ENCODE measurements at places on chromosomes 7 and 10.

- DNase-seq = no peak
- H3K27me3 ChIP-seq = no peaks in the 10 kb centered on the region
- H3K4me3 ChIP-seq = no peak overlapping the region
- no peaks in the 10 kb centered on the region for H3K4me1 ChIP-seq
- H3K36me3 ChIP-seq = no peaks in the 10 kb centered on the region
Observed at GRCh38 chr7:84701524-84702306, 485.1 kb downstream of the SEMA3D start.

DNA sequence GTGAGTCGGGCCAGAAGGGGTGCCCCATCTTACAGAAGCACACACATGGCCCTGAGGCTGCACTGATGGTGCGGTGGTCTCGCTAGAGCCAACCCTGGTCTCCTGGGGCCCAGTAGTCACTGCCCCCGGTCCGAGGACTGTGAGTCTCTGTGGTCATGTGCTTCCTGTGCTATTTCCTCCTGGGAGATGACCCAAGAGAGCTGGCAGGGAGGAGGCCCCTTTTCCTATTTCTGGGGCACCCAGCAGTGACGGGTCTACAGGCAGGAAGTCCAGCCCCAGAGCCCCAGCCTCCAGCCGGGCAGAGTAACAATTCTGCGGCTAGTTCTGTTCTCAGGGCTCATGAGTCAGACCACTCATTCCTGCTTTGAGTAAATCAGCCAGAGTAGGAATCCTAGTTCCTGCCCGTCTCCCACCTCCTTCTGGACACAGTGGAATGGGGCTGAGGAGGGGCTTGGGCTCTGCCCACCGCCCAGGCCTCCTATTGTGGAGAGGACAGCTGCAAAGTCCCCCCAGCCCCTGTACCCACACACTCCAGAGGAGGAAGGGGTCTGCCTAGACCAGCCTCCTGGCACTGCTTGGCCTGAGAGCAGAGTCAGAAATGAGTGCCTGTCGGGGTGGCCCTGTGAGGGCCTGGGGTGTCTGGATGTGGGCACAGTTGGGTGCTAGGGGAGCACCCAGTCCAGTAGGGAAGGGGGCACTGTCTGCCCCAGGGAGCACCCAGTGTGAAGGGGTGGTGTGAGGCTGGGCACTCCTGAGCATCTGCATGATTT is 80.5 kb upstream of the PPIF start:
- peaks cover 37% of the 10 kb centered on the region for H3K4me1 ChIP-seq
- H3K27ac ChIP-seq = peak overlapping the region; percentile 63
- H3K27me3 ChIP-seq = no peaks in the 10 kb centered on the region
- no peak overlapping the region for H3K4me3 ChIP-seq

GRCh38 chr7:40646717-40647116 is 511.9 kb downstream of the SUGCT start:
- H3K4me1 ChIP-seq = peaks cover 5% of the 10 kb centered on the region
- DNase-seq = no peak
- H3K27ac ChIP-seq = no peak overlapping the region
- peaks cover 2% of the 10 kb centered on the region for H3K27me3 ChIP-seq
- H3K36me3 ChIP-seq = no peaks in the 10 kb centered on the region
- H3K4me3 ChIP-seq = no peak overlapping the region

DNA sequence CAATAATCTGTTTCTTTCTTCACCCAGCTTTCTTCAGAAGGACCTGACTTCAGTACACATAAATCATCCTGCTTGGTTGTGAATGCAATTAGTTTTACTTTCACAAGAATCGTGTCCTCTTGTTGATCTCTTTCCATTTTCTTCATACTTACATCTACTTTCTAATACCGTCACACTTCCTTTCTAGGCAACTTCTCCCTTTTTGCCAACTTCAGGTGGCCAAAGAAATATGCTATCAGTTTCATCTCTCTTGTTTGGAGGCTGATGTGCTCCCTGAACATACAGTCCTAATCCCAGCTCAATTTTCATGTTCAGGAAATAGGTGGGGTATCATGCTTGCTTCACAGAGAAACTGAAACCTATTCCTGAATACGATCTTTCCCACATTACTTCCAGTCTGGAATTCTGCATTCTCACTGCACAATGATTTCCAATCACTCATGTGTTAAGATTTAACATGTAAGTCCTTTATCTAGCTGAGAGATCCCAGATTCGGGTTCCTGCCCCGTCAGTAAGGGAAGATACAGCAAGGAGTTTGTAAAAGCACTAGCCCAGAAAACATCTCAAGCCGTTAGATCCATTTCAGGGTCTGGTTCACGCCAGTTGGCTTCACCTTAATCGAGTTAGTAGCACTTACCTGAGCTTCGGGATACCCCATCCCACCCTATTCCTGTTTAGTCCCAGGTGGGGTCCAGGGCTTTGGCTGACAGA is 994 bp downstream of the SLC25A28 start:
- peak overlapping the region; percentile 82 for H3K27ac ChIP-seq
- H3K27me3 ChIP-seq = no peaks in the 10 kb centered on the region
- DNase-seq = peak; percentile 75
- H3K36me3 ChIP-seq = peaks cover 24% of the 10 kb centered on the region
- H3K4me3 ChIP-seq = peak overlapping the region; percentile 90
- H3K4me1 ChIP-seq = peaks cover 42% of the 10 kb centered on the region

GRCh38 chr7:2795906-2796305 is 48.2 kb downstream of the GNA12 start:
- no peak overlapping the region for H3K27ac ChIP-seq
- peaks cover 17% of the 10 kb centered on the region for H3K36me3 ChIP-seq
- peaks cover 16% of the 10 kb centered on the region for H3K4me1 ChIP-seq
- DNase-seq = no peak
- no peak overlapping the region for H3K4me3 ChIP-seq

- no peak for DNase-seq
- H3K27ac ChIP-seq = no peak overlapping the region
- no peaks in the 10 kb centered on the region for H3K4me1 ChIP-seq
- peaks cover 14% of the 10 kb centered on the region for H3K27me3 ChIP-seq
- no peak overlapping the region for H3K4me3 ChIP-seq
Observed at GRCh38 chr10:636016-636730, 53.3 kb downstream of the DIP2C start.

GRCh38 chr10:31646519-31646918 is 282.1 kb downstream of the ARHGAP12 start:
- DNase-seq = no peak
- no peaks in the 10 kb centered on the region for H3K36me3 ChIP-seq
- H3K27me3 ChIP-seq = peaks cover 7% of the 10 kb centered on the region
- H3K27ac ChIP-seq = no peak overlapping the region
- H3K4me1 ChIP-seq = no peaks in the 10 kb centered on the region

DNA sequence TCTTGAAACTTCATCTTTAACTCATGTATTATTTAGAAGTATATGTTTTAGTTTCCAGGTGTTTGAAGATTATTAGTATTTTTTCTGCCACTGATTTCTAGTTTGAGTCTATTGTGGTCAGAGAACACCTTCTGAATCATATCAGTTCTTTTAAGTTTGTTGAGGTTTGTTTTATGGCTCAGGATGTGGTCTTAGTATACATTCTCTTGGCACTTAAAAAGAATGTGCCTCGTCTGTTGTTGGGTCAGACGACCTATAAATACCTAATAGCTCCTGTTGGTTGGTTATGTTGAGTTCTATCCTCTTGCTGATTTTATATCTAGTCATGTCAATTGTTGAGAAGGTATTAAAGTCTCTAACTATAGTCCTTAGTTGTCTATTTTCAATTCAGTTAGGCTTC is 15.9 kb downstream of the TDRD1 start:
- H3K4me1 ChIP-seq = peaks cover 6% of the 10 kb centered on the region
- no peak overlapping the region for H3K4me3 ChIP-seq
- peaks cover 45% of the 10 kb centered on the region for H3K27me3 ChIP-seq
- DNase-seq = no peak
- H3K36me3 ChIP-seq = no peaks in the 10 kb centered on the region

- DNase-seq = no peak
- peaks cover 14% of the 10 kb centered on the region for H3K36me3 ChIP-seq
- H3K4me3 ChIP-seq = no peak overlapping the region
- no peaks in the 10 kb centered on the region for H3K27me3 ChIP-seq
Observed at GRCh38 chr10:90906596-90906995, 14.3 kb downstream of the ANKRD1 start.

DNA sequence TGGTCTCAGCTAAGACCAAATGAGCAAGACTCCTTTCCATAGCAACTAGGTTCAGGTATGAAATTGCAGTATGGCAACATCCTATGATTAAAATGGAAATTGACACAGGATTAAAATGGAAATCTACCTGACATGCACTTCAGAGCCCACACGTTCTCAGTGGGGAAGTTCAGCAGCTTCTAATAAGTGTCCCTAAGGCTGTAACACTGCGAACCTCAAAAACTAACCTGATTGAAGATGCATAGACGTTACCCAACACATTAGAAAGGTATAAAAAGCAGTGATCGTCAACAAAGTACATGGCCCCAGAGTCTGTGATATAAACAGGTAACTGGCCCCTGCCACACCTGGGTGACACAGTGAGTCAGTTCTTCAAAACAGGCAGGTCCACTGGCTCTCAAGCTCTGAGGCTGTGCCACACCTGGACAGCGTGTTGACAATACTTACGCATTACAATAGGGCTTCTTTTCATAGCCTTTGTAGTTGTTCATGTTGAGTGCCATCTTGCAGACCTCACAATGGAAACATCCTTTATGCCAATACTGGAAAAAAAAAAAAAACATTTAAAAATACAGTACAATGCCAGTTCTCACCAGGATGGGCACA is 274.9 kb upstream of the NEBL start:
- H3K27ac ChIP-seq = no peak overlapping the region
- no peak overlapping the region for H3K4me3 ChIP-seq
- DNase-seq = no peak

- no peaks in the 10 kb centered on the region for H3K36me3 ChIP-seq
- H3K4me3 ChIP-seq = no peak overlapping the region
- no peak overlapping the region for H3K27ac ChIP-seq
- DNase-seq = no peak
- no peaks in the 10 kb centered on the region for H3K27me3 ChIP-seq
Observed at GRCh38 chr7:95951531-95951930, 179.2 kb downstream of the DYNC1I1 start.

- H3K27ac ChIP-seq = no peak overlapping the region
- peaks cover 22% of the 10 kb centered on the region for H3K4me1 ChIP-seq
- no peak for DNase-seq
- H3K4me3 ChIP-seq = no peak overlapping the region
- H3K36me3 ChIP-seq = peaks cover 53% of the 10 kb centered on the region
Observed at GRCh38 chr7:127979728-127980126, 51.5 kb downstream of the LRRC4 start.

- no peaks in the 10 kb centered on the region for H3K4me1 ChIP-seq
- H3K4me3 ChIP-seq = no peak overlapping the region
- H3K36me3 ChIP-seq = no peaks in the 10 kb centered on the region
- DNase-seq = no peak
- no peaks in the 10 kb centered on the region for H3K27me3 ChIP-seq
Observed at GRCh38 chr7:16512097-16512496, 14.5 kb upstream of the LRRC72 start.

GRCh38 chr10:110006358-110007160 is 1.2 kb upstream of the ADD3 start:
- DNase-seq = no peak
- H3K4me1 ChIP-seq = peaks cover 28% of the 10 kb centered on the region
- H3K27ac ChIP-seq = no peak overlapping the region
- no peaks in the 10 kb centered on the region for H3K36me3 ChIP-seq
- peaks cover 4% of the 10 kb centered on the region for H3K27me3 ChIP-seq

- no peak overlapping the region for H3K27ac ChIP-seq
- H3K4me1 ChIP-seq = no peaks in the 10 kb centered on the region
- H3K36me3 ChIP-seq = no peaks in the 10 kb centered on the region
- DNase-seq = no peak
Observed at GRCh38 chr7:40611095-40611871, 476.5 kb downstream of the SUGCT start.

DNA sequence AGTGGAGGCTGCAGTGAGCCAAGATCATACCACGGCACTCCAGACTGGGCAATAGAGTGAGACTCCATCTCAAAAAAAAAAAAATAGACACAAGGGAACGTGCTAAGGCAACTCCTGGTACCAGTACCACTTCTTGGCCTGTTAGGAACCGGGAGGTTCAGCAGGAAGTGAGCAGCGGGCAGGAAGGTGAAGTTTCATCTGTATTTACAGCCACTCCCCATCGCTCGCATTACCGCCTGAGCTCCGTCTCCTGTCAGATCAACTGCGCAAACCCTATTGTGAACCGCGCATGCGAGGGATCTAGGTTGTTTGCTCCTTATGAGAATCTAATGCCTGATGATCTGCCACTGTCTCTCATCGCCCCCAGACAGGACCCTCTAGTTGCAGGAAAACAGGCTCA is 69.9 kb upstream of the FOXK1 start:
- H3K27me3 ChIP-seq = no peaks in the 10 kb centered on the region
- H3K4me3 ChIP-seq = no peak overlapping the region
- DNase-seq = no peak
- no peaks in the 10 kb centered on the region for H3K36me3 ChIP-seq
- no peak overlapping the region for H3K27ac ChIP-seq

GRCh38 chr7:3272691-3273141 is 28.3 kb upstream of the SDK1 start:
- no peaks in the 10 kb centered on the region for H3K4me1 ChIP-seq
- no peak overlapping the region for H3K4me3 ChIP-seq
- no peak overlapping the region for H3K27ac ChIP-seq
- DNase-seq = no peak
- peaks cover 2% of the 10 kb centered on the region for H3K27me3 ChIP-seq
- no peaks in the 10 kb centered on the region for H3K36me3 ChIP-seq

GRCh38 chr7:82194016-82194643 is 249.4 kb downstream of the CACNA2D1 start:
- no peaks in the 10 kb centered on the region for H3K36me3 ChIP-seq
- no peak overlapping the region for H3K4me3 ChIP-seq
- no peaks in the 10 kb centered on the region for H3K4me1 ChIP-seq

DNA sequence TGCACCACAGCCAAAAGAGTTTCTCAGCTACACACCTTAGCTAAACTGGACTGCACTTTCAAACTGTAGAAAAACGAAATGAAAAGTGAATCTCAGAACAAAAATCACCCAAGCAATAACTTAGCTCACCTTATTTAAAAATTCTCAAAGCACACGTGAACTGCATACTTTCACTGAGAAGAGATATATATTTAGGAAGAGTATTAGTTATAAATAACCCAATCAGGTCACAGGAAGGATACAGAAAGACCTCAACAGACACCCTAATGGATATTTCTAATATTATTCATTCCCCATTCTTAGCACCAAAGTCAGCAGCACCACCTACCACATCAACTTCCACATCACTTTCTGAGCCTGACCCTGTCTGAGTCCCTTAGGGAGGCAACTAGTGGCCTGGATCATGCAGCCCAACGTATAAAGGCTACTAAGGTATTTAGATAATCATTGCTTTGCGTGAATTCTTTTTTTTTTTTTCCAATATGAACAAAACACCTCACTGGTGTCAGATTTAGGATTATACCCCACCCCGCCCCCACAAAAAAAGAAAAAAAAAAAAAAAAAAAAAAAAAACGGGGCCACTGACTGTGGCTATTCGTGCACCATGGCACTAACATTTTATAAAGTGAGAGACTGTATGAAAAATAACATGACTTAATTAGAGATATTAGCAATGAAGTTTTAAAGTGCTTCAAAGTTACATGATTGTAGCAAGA is 2.6 kb downstream of the ABI1 start:
- H3K4me3 ChIP-seq = peak overlapping the region; percentile 88
- H3K27ac ChIP-seq = peak overlapping the region; percentile 38
- DNase-seq = no peak
- H3K4me1 ChIP-seq = peaks cover 44% of the 10 kb centered on the region
